ENCODE measurements at places on chromosomes 3 and 15.

- no peak for DNase-seq
These were observed 55.9 kb upstream of the RARB start for GRCh38 chr3:25372167-25372566.

DNA sequence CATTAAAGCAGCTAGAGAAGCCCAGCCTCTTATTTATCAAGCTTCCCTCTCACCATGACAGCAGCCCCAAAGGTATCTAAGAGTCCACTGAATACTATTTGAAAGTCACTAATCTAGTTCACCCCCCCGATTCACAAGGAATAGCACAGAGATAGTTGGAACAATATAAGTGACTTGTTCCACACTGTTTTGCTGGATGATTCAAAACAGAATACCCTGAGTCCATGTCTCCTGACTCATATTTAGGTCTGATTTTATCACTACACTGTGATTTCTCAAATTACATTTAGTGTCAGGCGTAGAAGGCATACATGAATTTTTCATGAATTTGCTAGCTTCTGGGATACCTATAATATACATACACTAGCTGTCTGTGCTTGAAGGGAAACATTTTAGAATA, 18.7 kb upstream of the EOGT start:
- no peak for DNase-seq

DNA sequence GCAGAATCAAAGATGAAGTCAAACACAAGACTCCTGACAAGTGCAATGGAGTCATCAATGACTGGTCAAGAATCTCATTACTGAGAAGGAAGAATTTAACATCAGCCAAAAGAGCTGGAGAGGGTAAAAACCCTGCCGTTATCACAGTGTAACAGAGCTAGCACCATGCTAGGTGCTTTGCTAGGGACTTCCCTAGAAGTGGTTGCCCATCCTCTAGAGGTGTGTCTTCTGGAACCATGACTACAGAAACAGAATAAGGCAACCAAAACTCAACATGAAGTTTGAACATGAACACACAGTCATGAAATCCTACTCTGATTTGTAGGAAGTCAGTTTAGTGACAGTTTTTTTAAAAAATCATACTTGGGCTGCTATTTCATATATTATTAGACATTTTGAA, 9.5 kb downstream of the ACAD11 start:
- DNase-seq: no peak

DNA sequence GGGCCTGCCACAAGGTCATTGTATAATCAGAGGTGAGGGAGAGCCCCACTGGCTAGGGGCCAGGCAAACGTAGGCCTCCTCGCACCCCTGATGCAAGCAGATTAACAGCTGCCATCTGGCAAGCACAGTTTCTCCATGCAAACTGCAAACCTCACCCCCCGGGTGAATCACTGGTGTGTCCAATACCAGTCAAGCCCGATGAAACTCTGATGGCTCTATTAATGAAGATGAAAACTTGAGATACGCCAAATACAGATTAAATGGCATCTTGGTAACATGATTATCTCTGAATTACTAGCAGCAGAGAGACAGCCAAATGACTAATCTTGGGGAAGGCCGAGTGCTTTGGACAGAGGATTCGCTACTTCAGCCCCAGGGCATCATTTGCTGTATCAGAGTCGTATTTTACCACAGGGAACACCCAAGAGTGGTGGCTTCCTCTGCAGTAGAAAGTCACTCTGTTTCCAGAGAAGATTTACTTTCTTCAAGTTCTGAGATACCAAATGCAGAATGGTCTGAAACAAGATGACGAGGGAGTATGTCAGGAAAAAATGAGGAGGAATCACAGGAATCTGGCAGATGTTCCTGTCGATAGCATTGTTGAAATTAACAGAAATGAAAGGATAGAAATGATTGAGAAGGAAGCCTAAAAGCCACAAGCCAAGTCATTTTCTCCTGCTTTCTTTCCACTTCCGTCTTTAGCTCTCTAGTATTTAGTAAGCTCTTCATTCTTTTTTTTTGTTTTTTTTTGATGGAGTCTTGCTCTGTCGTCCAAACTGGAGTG, 96.2 kb upstream of the NR2F2 start:
- no peak for DNase-seq

GRCh38 chr3:69332934-69333333, 53.0 kb downstream of the FRMD4B start:
- DNase-seq: no peak

GRCh38 chr15:83462953-83463433, 15.9 kb downstream of the SH3GL3 start:
- no peak for DNase-seq

DNA sequence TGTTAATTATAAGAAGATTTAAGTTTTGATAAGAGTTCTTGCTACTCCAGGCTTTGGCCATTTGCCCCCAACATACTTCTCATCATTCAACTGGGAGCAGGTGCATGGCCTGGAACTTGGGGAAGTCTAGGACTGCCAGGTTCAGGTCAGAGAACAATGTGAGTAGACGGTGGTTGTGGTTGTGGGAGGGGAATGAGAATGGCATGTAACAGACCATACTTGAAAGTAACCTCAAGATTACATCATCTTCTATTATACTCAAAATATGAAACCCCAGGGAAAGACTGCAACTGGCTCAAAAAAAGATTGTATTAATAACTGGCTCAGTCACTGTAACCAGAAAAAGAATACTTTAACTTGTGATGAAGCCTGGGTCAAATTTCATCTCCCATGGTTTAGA, 364.9 kb upstream of the DPPA4 start:
- DNase-seq: no peak

DNA sequence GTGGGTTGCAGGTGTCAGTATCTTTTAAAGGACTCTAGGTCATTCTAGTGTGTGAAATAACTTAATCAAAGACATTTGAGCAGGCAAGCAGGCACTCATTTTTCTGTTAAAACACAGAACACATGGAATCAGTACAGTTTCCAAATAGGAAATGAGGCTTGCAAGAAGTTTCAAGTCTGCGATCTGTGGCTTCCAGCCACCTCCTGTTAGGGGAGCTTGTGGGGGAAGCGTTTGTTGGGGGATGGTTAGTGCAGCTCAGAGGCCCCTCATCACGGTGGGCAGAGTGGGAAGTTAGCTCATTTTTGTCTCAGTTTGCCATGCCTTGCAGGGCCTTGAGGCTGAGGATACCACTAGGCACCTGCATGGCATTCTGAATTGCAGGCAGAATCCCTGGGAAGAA, 59.9 kb downstream of the SLC6A11 start:
- no peak for DNase-seq

- no peak for DNase-seq
These were observed 1.0 kb downstream of the DCBLD2 start for GRCh38 chr3:98900265-98901118.

DNA sequence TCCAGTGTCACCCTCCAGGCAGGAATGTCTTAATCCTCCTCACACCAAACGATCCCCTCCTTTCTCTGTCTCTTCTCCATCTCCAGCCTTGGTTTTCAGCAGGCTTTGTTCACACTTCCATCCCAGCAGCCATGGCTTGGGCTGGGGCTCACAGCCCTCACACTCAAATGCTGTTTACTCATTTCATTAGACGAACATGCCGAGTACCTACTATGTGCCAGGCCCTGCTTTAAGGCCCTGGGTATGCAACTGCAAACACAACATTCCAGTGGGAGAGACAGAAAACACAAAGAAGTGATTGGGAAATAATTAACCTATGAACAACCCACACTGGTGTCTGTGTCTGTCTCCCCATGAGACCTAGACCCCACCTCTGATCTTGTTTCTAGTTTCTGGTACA, 43.9 kb downstream of the LYZL4 start:
- no peak for DNase-seq

DNA sequence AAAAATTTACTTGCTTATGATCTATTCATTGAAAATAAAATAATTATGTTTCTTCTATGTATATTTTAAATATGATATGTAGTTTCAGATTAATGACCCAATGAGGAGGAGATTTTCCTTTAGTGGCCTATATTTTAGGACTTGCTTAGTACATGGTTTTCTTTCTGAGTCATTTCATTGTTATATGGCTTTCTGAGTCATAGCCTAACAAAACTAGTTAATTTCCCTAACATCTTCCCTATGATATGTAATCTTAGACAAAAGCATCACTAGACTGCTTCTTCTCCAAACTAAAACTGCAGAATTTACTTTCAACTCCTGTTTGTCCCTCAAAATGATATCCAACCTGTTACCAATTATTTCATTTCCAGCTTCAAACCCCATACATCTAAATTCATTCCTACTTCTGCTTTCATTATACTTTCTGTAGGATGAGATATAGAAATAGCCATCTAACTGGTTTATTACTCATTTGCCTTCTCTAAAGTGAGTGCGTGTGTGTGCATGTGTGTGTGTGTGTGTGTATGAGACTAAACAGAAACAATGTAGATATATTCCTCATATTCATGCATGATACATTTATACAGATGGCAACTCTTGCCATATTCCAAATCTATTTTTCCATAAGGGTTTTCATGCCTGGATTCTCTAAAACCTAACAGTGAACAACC, 915.0 kb upstream of the GBE1 start:
- DNase-seq: no peak

GRCh38 chr3:124860599-124860998, 26.6 kb downstream of the ITGB5 start:
- peak; percentile 86 for DNase-seq

DNA sequence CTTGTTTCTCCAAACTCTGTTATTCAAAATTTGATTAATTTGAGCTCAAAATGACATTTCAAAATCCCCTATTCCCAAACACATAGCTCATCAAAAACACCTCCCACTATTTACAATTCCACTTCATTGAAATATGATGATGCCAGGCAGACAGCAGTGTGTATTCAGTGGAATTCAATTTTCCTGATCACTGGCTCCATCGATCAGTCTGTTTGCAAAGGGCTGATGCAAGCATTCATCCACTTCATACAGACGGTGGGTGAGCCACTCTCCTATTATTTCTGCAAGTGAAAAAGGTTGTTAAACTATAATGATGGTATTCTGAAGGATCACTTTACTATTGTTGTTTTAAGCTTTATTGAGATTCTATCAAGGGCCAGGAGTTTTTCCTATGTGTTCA, 90.7 kb downstream of the RTP4 start:
- no peak for DNase-seq

GRCh38 chr15:93180656-93181055, 91.6 kb upstream of the RGMA start:
- DNase-seq: no peak

DNA sequence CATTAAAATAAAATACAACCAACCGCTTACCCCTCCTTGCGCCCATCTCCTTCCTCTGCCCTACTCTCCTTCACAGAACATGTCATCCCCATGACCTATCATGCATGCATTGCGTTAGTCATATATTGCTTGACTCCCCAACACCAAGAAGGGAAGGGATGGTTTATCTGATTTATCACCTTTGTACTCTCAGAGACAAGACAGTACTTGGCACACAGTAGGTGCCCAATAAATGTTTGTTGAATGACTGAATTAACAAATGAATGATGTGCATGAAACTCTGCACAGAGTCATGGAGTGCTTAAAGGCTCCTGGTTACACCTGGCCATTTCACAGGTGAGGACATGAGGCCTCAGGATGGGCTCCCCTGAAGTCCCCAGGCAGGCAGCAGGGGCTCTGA, 59.7 kb downstream of the IQSEC1 start:
- no peak for DNase-seq

- DNase-seq: no peak
These were observed 1248.4 kb downstream of the NSUN3 start for GRCh38 chr3:95311272-95311671.

- no peak for DNase-seq
These were observed 427.6 kb upstream of the SEMA6D start for GRCh38 chr15:47289656-47290055.

GRCh38 chr3:22959593-22959992, 243.5 kb upstream of the UBE2E2 start:
- DNase-seq: no peak

- DNase-seq: no peak
These were observed 20.7 kb upstream of the OTOL1 start for GRCh38 chr3:161475905-161476304.

DNA sequence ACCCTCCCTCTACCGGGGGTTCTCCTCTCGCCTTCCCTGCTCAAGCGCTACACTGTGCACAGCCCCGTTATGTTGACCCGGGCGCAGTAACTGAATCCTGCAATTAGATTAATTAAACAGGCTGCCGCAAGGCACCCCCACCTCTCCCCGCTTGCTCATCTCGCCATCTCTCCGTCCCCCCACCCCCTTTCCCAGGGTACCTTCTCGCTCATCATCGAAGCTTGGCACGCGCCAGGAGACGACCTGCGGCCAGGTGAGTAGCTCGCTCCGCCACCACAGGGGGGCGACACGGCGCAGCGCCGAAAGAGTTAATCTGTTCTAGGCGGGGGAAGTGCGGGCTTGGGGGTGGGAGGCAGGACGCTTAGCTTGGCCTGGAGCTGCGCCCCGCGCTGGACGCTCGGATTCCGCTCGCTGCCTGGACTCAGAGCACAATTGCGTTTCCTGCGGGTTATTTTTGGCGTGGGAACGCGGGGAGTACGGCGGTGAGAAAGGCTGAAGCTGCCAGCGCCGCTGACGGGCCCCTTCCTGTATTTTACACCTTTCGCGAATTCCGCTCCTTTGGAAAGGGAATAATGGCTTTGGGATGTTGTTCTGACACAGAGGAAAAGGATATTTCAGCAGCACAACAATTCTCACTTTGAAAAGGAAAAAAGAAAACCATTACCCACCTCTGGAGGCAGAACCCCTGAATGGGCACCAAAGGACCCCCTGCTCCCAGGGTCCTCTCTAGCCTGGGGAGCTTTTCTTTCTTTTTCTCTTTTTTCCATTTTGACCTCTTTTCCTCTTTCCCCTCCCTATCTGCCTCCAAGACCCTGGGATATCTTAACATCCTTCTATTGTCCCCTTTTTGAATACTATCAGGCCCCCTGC, 1.5 kb downstream of the DLL4 start:
- peak; percentile 88 for DNase-seq

GRCh38 chr3:8279886-8280550, 221.6 kb upstream of the LMCD1 start:
- DNase-seq: no peak

- DNase-seq: no peak
These were observed 4.6 kb downstream of the ANXA2 start for GRCh38 chr15:60392986-60393790.

DNA sequence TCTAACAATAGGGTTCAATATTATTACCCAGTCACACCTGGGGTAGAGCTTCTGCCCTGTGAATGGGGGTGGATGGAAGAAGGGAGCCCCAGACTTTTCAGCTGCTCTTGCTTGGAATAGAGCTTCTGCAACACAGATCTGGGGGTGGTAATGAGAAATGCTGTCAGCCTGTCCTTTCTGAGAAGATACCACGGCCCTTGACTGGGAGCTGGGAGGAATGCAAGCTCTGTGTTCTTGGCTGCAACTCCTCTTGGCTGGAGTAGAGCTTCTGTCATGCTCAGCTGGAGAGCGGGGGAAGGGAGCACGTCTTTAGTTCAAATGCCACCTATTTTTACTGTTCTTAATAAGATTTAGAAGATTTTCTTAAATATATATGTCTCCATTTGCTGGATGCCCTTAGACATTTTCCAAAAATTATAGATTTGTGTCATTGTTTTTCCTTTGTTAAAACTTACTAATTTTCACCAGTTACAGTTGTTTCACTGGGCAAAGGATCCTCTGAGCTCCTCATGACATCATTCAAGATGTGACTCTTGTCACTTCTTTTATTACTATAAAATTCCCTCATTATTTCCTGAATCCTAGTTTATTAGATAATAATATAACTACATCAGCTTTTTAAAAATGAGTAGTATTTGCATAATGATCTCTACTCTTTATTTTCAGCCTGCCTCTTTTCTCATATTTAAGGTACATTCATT, 180.0 kb upstream of the TGFBR2 start:
- DNase-seq: peak; percentile 85

GRCh38 chr15:64288577-64288976, 67.4 kb downstream of the CSNK1G1 start:
- no peak for DNase-seq
